Mesangial cell (primary cell): ENCODE measurements at places on chromosomes 6 and 20. TPM values are rescaled to one million over a fixed set of nuclear protein-coding genes. Genes with fewer than 3 reads are reported as not detected.

NT5E gene
- 49.2 and 186 TPM in 2 replicates for total RNA-seq

MROH8 gene
- 0.33 and 1.0 TPM in 2 replicates for total RNA-seq

RNF182 gene
- total RNA-seq = 3.7 and 3.8 TPM in 2 replicates

VNN1 gene
- not detected in 2 replicates for total RNA-seq

CCN6 gene
- total RNA-seq = 0.33 TPM in 1 of 2 replicates, not detected in the other

EPB41L2 gene
- total RNA-seq = 30.0 and 56.4 TPM in 2 replicates

MAPK13 gene
- total RNA-seq = 19.1 and 22.4 TPM in 2 replicates

PHACTR1 gene
- total RNA-seq = 1.8 and 4.1 TPM in 2 replicates

ZNF311 gene
- total RNA-seq = 0.49 and 1.0 TPM in 2 replicates

SLC17A9 gene
- total RNA-seq = 12.5 and 33.6 TPM in 2 replicates

PRRT1 gene
- 0.76 TPM in 1 of 2 replicates, not detected in the other for total RNA-seq

KIF6 gene
- 0.16 and 1.3 TPM in 2 replicates for total RNA-seq
